ENCODE measurements at places on chromosomes 2 and 18. TPM values are rescaled to one million over a fixed set of nuclear protein-coding genes. Genes with fewer than 3 reads are reported as not detected.

The TOGARAM2 gene
- not detected for total RNA-seq

The HOXD3 gene
- total RNA-seq = 4.9 TPM

DNA sequence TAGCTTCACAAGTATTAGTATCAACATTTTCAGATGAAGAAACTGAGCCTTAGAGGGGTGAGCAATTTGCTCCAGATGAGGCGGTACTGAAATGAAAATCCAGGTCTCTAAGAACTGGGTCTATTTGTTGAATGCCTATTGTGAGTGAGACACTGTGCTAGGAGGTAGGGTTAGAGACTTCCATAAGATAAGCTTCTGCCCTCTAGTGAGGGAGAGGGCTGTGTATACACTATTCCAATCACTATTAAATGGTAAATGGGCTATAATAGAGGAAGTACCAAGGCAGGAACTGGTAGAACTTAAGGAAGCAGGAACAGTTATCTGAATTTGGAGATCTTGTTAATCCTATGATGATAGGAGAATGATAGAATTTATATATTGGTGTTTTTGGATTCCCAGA, 23.6 kb upstream of the GLS start:
- peak; percentile 43 for DNase-seq

DNA sequence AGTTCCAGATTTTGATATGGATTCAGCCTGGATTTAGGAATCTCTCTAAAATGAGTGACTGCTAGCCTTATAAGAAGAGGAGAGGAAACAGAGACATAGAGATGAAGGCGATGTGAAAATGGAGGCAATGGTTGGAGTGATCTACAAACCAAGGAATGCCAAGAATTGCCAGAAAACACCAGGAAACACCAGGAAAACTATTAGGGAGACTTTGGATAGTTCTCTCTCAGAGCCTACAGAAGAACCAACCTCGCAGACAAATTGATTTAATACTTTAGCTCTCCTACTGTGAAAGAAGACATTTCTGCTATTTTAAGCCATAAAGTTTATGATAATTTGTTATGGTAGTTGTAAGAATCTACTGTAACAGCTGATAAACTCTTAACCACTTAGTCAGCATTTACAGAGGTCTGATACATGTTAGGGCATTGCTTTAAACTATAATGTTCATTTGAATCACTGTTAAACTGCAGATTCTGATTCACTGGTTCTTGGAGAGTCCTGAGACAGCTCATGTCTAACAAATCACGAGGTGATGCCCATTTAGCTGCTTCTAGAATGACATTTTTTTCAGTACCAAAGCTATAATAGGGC, 1702.6 kb upstream of the LRRTM1 start:
- DNase-seq = no peak

DNA sequence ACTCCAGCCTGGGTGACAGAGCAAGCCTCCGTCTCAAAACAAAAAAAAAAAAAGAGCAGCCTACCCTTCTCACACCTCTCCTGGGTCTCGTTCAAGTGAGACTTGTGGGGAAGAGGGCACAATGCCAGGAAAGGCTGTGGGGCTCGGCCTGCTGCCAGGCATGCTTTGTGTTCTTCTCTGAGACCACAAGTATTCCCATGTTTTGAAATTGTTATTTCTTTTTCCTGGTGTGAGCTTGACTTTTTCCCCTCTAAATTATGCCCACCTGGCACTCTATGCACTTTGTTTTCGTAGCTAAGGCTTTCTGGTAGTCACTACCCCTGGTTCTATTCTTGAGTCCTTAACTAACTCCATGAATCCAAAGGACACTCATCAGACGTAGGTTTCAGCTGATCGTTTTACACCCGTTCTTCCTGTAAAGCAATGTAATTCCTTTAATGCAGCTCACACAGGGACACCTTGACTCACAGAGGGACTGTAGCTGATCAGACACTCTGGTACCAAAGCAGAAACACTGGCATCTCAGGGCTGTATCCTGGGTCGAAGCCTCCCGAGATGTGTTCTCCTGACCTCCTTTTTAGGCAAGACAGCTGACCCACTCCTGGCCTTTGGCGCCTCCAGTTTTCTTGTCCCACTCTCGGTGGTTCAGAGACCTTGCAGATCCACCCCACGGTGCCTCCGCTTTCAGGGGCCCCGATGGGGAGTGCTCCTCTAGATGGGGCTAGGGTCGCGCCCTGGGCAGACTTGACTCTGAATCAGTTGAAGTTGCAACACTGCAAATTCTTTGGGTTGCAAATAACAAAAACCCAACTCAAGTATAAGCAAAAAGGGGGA, 193.3 kb upstream of the AGAP1 start:
- DNase-seq = no peak

DNA sequence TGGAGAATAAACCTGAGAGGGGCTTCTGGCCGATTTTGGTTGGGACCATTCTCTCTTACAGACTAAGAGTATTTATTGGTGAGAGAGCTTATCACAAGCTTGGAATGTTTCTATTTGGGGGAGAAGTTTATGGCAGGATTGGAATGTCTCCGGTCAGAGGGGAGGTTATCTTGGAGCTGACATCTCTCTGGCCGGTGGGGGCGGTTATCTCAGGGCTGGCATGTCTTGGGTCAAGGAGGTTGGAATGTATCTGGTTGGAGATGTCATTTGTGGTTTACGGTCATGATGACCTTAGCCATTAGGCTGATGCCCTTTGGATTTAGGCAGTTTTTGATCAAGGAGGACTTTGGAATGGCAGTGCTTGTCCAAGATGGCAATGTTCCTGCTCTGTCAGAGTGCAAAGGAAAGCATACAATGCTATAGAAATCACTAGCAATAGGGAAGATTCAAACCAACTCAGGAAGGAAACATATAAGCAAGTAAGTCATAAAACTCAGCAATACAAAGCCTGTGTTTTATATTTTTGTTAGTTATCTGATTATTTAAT, 362.4 kb upstream of the LRATD1 start:
- no peak for DNase-seq

GRCh38 chr2:128313931-128314347, 4.7 kb downstream of the HS6ST1 start:
- no peak for DNase-seq

GRCh38 chr2:128623776-128624761, 305.4 kb upstream of the HS6ST1 start:
- DNase-seq = no peak

- DNase-seq = no peak
Observed at GRCh38 chr2:62868947-62869346, 163.4 kb downstream of the EHBP1 start.

GRCh38 chr18:70246061-70246466, 40.6 kb upstream of the RTTN start:
- DNase-seq = peak; percentile 46

DNA sequence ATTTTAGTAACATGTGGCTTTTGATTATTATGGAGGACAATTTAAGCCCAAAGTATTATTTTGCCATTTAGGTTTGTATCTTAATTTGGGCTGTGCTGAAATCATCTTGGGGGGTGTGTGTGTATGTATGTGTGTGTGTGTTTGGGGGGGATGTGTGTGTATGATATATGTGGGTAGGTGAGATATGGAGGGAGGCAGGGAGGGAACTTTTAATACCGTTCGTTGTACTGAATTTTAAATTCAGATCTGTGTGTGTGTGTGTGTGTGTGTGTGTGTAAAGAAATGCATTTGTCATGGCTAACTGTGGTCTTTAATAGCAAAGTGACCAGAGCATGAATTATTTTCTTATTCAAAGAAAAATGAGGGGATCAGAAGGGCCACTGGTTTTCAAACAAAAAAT, 113.7 kb downstream of the LTBP1 start:
- no peak for DNase-seq

DNA sequence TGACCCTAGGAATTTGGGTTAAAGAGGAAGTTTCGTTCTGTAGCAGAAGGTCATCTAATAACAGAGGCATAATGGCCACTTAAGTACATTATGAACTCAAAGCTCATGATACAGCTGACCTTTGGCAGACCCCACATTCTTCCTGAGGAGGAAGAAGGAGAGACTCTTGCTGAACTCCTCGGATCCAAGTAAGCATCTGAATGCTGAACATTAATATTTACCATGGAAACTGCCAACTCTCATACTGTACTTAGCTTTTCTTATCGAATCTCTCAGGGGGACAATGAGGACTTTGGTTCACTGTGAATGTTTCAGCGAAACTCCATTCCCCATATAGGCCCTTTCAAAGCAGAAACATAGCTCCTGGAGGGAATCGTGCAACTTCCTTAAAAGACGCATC, 781.4 kb upstream of the GYPC start:
- DNase-seq = no peak

GRCh38 chr18:31633392-31634330, 42.0 kb downstream of the TTR start:
- DNase-seq = no peak

All from SK-MEL-5 (cell line).